NCI-H1105 treated with DMSO at 0.1 percent for 48 hours (cell line): ENCODE measurements at places on chromosomes 13 and 19.

GRCh38 chr13:106494936-106495335 is 40.5 kb downstream of the EFNB2 start:
- no peak for DNase-seq

DNA sequence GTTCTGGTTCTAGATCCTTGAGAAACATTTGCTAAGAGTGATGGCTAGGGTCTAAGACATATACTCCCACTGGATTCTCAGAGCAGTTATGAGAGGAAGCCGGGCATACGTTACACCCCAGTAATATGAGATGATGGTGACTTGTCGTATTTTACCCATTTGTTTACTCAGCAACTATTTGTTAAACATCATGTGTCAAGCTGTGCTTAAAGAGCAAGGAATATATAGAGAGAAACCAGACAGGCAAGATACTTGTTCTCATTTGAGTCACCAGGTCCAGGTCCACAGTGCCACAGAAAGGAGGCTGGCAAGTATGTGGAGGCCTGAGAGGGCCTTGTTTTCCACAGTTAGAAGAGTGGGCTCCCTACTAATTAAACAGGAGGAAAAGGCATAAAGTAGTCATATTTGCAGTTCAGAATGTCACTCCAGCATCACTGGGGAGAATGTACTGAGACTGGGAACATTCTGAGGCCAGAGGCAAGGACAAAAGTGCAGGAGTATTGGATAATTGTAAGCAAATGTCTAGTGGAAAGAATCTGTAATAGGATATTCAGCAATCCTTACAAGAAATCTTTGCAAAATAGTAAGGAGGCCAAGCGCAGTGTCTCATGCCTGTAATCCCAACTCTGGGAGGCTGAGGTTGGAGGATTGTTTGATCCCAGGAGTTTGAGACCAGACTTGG is 142.2 kb downstream of the IRS2 start:
- no peak for DNase-seq

DNA sequence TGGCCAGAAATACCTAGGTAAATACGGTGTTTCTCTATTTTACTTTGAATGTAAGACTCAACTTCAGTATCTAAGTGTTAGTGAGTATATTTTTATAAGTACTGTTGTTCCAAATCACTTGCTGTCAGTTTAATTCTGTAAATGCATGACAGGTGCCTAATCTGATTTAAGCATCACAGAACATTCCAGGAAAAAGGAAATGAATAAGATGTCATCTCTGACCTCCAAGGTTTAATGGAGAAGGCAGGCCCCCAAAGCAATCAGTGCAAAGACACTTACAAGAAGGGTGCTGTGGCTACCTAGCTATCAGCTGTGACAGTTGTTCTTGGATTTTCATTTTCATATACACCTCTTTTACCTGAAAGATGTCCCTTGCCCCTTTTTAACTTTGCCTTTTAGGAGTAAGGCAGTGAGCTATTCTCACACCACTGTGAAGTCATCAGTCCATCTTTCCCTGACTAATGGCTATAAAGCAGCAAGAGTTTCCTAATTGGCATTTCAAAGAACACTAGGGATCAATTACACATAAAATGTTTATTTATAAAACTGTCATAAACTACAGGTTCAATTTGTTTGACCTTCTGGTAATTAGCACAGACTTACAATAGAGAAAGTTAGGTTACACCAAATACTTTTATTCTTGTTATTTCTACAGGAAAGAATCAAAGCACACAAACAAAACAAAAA is 427.6 kb downstream of the SPRY2 start:
- no peak for DNase-seq

DNA sequence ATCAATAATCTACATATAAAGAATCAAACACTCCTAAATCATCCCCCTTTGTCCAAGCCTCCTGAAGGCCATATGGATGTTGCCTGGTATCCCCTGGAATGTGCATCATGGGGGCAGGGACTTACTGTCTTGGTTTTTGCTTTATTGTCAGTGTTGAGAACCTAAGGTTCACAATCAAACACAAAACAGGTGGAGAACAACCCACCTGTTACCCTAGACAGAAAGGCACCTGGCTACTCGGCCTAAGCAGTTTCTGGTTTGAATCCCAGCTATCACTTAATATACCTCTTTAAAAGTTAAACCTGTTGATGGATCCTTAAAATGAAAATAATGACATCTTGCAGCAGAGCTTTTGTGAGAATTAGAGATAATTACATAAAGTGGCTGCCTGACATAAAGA is 68.9 kb downstream of the DCLK1 start:
- DNase-seq, result peak; percentile 72

GRCh38 chr13:34750078-34750931 is 191.8 kb upstream of the NBEA start:
- DNase-seq, result peak; percentile 51

DNA sequence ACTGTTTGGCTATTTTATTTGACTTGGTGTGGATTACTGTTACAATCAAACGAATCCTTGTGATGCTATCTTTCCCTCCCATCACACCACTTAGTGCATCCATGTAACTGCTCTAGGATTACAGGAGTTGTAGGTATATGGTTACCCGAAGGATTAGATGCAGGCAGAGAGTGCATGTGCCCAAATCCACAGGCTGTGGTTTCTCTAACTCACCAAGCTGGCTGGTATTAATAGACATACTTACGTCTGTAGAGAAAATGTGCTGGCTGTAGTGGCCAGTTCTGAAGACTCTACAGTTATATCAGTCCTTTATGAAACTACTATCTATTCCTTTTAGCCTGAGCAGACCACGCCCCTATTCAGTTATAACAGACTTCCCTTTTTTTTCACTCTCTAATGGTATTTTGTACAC is 1.1 kb upstream of the HMGB1 start:
- peak; percentile 3 for DNase-seq

- DNase-seq, result no peak
Observed at GRCh38 chr19:41299046-41299754, 10.8 kb upstream of the CCDC97 start.

- no peak for DNase-seq
Observed at GRCh38 chr19:33910922-33911321, 114.3 kb downstream of the KCTD15 start.

GRCh38 chr19:36265064-36265463 is 50.2 kb downstream of the ZNF146 start:
- DNase-seq, result no peak

DNA sequence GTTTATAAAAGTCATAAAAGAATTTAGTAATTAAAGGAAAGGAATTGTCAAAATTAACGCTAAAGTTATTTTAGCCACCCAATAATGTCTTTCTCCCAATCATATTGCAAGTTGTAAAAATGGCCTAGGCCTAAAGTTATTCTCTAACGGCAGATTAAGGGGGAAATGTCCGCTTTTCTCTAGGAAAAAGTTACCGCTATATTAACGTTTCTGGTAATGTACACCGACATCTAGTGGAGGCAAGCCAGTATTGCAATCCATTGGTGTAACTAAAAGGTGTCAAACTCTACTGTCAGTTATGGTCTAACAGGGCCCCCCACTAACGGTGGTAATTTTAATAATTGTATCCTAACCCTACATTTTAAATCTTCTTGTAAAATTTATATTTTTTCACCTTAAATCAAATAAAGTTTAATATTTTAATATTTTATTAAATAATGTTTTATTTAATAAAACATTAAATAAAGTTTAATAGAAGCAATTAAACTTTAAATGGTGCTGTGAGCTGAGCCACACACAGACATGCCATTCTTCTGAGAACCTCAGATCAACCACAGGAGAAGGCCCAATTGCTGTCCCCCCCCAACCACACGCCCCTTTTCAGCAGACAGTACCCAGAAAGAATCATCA is 35.9 kb upstream of the ZSCAN5A start:
- DNase-seq, result peak; percentile 60

DNA sequence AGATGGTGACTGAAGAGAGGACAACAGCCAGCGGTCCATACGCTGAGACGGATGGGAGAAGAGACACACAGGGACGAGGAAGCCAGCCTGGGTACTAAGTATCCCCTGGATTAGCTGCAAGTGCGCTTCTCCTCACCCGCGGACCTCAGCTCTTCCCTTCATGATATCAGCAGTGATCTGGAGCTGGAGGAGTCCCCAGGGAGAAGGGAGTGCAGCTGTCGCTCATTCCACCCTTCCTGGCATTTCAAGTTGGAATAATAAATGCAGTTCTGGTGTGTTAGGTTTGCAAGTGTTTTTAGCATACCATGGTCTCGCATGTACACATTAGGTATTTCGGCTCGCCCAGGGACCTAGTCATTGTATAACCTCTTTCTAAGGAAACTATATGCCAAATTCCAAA is 88.5 kb upstream of the C1QTNF9B start:
- no peak for DNase-seq

DNA sequence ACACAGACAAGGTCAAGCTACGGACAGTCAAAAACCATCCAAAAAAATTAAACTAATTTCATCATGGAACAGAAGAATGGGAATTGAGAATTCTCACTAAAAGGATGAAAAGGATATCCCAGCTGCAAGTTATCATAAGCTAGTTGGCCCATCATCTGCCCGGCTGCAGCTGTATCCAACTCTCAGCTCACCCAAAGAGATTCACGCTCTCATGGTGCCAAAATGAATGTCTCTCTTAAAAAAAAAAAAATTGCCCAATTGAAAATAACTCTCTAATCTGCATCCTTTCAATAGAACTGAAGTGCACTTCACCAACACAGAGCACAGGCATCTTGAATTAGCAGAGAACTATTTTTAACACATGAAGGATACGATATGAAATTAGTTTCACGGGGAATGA is 20.0 kb downstream of the ENOX1 start:
- peak; percentile 70 for DNase-seq

- no peak for DNase-seq
Observed at GRCh38 chr19:41235480-41235879, 16.5 kb downstream of the AXL start.

- DNase-seq, result no peak
Observed at GRCh38 chr19:50266041-50266440, 62.6 kb downstream of the MYH14 start.

GRCh38 chr13:83995930-83996329 is 113.7 kb upstream of the SLITRK1 start:
- no peak for DNase-seq

GRCh38 chr13:72804301-72804700 is 22.4 kb downstream of the PIBF1 start:
- DNase-seq, result no peak

GRCh38 chr13:100887729-100888151 is 213.1 kb upstream of the TMTC4 start:
- DNase-seq, result no peak

DNA sequence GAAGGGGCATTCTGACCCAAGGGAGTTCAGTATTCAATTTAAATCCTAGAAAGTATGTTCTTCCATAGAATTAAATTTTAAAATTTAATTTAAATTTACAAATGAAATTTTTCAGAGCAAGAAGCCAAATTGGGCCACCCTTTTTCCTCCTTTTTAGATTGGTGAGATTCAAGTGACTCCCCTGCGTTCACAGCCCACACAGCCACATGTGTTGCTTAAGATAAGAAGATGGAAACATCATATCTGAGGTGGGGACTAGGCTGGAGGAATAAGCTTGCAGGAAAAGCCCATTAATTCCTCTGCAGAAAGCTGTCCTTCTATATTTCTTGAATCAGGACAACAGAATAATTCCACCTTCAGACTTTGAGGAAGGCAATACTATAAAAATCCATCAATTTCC is 392.7 kb upstream of the ZNF507 start:
- no peak for DNase-seq

DNA sequence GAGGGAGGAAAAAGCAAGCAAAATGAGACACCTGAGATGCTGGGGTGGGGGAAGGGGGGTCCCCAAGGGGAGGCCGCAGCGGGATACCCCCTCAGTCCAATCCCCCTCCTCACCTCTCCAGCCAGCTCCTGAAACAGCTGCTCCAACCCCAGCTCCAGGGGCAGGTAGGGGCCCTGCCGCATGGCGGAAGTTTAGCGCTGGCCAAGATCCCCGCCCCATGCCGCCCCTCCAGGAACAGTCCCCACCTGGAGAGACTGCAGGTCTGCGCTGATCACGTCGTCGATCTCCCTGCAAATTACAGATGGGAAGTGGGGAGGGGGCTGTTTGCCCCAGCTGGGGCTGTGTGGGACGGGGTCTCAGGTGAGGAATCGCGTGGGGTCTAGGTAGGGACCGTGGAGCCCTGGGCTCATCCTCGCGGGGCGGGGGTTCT is 9.0 kb downstream of the CAPN12 start:
- peak; percentile 47 for DNase-seq

GRCh38 chr13:24746618-24747247 is 17.2 kb upstream of the RNF17 start:
- no peak for DNase-seq

GRCh38 chr13:80931118-80931517 is 590.2 kb upstream of the SPRY2 start:
- DNase-seq, result no peak

DNA sequence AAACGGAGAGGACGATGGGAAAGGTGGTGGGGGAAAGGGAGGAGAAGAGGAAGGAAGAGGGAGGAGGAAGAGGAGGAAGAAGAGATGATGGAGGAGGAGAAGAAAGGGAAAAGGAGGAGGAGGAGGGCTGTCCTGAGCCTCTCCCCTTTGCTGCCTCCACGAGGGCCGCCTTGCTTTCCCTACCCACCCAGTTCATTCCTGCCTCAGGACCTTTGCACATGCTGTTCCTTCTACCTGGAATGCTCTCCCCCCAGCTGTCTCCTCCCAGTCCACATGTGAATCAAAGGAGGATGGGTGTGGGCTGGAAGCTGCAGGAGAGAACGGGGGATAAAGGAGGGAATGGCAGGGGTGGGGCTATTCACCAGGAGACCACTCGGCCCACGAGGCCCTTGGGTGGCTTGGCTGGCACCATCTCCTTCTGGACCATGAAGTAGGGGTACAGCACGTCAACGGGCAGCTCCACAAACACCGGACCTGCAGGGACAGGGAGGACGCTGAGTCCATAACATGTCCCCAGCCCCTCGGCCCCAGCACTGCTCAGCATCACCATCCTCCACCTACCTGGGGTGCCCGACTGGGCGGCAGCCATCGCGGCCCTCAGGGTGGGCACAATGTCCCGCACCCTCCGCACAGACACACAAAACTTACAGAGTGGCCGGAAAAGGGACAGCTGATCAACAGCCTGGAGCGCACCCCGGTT is 15.3 kb downstream of the SYDE1 start:
- no peak for DNase-seq

GRCh38 chr13:66992183-66992582 is 238.0 kb downstream of the PCDH9 start:
- peak; percentile 73 for DNase-seq

DNA sequence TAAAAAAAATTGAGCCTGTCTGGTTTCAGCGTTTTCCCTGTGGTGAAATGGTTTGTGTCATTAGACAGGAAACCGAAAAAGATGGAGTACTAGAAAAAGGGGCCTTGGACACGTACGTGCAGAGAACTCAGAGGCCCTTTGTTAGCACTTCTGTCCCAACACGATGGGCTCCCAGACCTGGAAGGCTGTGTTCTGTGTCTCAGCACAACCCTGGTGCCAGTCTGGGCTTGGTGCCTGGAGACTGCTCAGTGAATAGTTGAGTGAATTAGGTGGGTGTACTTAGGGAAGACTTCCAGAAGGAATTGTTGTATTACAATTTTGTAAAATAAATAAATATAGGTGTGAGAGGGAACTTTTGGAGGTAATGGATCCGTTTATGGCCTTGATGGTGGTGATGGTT is 8.7 kb downstream of the ZNF71 start:
- DNase-seq, result no peak
